ENCODE measurements at places on chromosomes 7 and 10.

DNA sequence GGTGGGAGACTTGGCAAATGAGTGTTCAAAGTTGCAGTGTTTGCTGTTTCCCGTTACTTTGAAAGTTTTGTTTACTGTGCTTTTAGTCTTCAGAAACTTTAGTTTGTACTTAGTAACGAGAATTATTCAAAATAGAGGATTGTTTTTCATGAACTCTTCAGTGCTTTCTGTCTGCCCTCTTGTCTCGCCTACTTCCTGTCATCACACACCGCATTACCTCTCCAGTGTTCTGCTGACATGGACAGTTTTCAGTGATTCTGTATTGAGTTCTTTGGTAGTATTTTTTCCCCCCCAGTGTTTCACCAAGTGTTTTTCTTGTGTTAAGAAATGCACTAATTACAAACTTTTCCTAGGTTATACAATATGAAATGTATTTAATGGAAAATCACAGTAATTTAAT lies 207.0 kb downstream of the MLLT10 start:
- no peak for DNase-seq

- DNase-seq: no peak
Observed at GRCh38 chr7:114658216-114658615, 243.6 kb downstream of the FOXP2 start.

- DNase-seq: peak; percentile 76
Observed at GRCh38 chr7:111756687-111757178, 194.4 kb upstream of the IMMP2L start.

GRCh38 chr10:132511121-132512051 lies 26.2 kb upstream of the INPP5A start:
- no peak for DNase-seq

DNA sequence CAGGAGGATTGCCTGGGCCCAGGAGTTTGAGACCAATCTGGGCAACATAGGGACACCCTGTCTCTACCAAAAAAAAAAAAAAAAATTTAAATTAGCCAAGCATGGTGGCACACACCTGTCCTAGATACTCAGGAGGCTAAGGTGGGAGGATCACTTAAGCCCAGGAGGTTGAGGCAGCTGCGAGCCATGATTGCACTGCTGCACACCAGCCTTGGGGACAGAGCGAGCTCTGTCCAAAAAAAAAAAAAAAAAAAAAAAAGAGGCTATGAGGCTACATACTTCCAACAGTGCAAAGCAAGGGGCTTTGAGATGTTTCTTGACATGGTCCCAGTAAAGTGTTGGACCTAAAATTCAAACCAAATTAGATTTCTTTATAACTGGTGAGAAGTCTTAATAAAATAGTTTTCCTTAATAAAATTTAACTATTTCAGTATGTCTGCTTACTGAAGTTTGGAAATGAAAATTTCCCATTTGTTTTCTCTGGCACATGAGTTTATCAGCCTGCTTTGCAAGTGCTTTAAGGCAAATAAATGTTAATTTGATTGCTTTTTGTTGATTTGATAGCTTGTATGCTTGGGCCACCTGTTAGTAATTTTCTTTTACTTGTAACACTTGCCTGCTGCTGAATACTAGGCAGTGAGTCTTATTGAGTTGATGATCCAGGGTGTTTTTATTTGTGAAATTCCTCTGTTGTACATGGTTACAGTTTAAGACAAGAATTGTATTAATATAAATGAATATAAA lies 16.1 kb downstream of the CALU start:
- no peak for DNase-seq

DNA sequence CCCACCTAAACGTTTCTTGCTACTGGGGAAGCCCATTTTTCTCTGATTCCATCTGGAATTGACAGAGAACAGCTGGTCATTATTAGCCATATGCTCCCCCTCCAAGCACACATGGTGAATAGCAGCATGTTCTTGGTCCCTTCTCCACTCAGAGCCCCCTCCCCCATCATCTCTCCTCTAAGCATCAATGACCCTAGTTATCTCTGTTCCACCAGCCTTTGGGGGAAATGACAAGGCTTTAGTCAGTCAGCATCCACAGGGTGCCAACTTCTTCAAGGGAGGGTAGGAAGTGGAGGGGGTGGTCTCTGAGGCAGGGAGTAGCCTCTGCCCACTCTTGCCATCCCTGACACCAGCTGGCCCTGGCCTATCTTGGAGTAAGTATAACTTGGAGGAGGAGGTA lies 163.1 kb downstream of the UBE2H start:
- DNase-seq: peak; percentile 11

GRCh38 chr10:62457598-62457997 lies 83.4 kb downstream of the ZNF365 start:
- no peak for DNase-seq

GRCh38 chr10:19918794-19919193 lies 102.6 kb downstream of the PLXDC2 start:
- DNase-seq: no peak

GRCh38 chr10:3213208-3213607 lies 40.6 kb upstream of the PITRM1 start:
- DNase-seq: no peak

DNA sequence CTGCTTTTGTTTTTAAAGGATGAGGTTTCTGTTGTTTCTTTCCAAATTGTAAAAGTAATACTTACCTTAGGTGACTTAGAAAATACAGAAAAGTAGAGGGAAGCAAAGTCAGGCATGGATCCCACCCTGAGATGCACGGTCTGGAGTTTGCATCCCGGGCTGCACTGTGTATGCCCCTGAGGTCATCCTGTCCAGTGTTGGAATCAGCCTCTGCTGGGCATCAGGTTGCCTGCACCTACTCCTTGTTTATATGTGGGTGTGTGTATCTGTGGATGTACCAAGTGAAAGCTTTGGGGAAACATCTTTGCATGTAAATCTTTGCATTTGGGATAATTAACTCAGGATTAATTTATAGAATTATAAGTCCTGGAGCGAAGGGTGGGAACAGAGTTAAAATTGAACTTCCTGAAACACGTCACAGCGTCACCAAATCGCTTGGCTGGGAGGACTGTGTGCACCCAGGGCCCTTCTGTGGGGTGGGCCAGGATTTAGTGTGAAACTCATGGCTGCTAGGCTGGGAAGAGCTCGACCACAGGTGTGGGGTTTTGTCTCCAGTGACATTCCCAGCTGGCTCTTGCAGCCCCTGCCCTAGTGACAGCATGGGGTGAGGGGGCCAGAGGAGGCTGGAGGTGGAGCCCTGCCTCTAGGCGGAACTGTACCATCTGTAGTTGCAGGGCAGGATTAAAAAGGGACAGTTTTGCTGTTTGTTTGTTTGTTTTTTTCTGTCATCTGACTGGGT lies 27.9 kb downstream of the GTF2IRD1 start:
- no peak for DNase-seq

DNA sequence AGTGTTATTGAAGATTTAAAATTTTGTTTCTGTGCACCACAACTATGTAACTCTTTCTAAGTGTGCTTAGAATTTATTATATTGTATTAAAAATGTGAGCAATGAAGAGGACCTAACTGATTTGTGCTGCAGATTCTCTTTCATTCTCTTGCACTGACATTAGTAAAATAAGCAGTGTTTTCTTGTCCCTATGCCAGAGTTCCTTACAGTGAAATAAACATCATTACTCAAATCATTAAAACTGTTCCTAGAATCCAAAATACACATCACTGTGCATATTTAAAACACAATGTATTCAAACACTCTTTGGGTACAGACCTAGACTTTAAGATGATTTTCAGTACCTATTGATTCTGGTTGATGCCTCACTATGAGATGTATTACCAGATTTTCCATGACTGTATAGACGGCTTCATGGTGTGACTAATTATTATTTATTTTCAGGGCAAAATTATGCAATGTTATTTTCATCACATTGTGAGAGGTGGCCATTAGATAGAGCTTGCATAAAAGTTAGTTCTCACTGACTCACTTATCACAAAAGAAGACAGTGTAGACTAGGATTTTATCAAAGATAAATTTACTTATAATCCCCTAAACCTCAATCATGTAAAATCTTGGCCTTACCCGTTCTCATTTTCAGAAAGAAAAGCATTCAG lies 93.4 kb downstream of the PTPRZ1 start:
- DNase-seq: no peak

- no peak for DNase-seq
Observed at GRCh38 chr7:97373736-97374135, 256.2 kb downstream of the SDHAF3 start.

GRCh38 chr10:110600487-110601101 lies 33.1 kb downstream of the SMC3 start:
- DNase-seq: peak; percentile 35

DNA sequence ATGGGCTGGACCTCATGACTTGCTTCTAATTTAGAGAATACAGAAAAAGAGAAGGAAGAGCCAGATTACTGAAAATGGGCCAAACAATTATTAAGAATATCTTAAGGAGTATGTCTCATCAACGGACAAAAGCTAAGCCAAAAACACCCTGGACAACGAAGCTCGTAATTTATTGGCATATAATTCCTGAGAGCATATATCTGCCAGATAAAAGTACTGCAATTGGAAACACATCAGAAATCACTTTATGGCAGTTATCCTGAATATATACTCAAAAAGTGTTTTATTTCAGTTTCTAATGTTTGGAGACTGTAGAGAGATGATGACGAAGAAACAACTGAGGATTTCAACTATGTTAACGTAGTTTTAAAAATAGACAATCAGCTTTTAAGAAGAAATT lies 211.8 kb downstream of the CSTF2T start:
- no peak for DNase-seq

GRCh38 chr10:130878131-130878530 lies 433.4 kb downstream of the TCERG1L start:
- no peak for DNase-seq

DNA sequence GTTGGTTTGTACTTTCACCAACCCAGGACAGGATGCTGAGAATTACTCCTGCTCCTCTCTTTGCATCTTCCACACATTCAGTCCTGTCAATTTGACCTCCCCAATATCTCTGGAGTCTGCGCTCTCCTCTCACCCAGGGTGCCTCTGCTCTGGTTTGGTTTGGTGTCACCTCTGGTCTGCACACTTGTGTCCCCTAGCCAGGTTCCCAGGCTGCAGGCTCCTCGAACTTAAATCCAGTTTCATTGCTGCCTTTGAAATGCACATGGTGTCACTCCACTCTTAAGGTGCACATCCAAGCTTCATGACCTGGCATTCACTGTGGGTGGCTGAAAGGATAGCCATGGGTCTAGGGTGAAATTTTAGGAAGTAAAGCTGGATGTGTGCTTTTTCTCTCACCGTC lies 271.6 kb downstream of the RPS24 start:
- DNase-seq: no peak

GRCh38 chr7:38704751-38705150 lies 73.6 kb upstream of the AMPH start:
- no peak for DNase-seq

- DNase-seq: no peak
Observed at GRCh38 chr7:3497796-3498195, 196.7 kb downstream of the SDK1 start.

All from Daoy (cell line).